ENCODE measurements at places on chromosomes 3 and 15.

DNA sequence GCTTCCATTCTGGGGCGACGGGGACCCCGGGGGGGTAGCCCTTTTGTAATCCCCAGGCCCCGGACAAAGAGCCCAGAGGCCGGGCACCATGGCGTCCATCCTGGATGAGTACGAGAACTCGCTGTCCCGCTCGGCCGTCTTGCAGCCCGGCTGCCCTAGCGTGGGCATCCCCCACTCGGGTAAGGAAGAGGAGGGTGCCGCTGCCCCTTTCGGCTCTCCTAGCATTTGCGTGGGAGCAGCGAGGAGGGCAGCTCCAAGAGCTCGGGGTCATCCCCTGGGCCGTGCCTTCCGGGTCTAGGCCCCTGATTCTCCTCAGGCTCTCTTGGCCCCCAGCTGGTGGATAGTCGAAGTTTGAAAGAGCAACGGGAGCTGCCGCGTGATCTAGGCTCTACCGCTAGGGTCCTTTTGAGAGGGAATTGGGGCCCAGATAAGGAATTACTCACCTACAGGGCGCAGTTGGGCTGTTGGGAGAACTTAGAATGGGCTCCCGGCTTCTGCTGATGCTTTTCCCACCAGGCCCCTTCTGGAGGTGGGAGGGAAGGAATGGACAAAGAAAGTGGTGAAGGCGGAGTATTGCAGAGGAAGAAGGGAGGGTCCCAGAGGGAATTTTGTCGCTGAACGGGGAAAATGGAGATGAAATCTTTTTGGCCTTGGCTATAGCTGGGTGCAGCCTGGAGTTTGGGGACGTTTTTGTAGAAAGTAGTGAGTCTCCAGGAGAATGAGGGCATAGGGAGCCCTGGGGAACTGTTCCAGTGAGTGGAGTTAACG lies 615 bp downstream of the VPS18 start:
- DNase-seq = peak; percentile 46

DNA sequence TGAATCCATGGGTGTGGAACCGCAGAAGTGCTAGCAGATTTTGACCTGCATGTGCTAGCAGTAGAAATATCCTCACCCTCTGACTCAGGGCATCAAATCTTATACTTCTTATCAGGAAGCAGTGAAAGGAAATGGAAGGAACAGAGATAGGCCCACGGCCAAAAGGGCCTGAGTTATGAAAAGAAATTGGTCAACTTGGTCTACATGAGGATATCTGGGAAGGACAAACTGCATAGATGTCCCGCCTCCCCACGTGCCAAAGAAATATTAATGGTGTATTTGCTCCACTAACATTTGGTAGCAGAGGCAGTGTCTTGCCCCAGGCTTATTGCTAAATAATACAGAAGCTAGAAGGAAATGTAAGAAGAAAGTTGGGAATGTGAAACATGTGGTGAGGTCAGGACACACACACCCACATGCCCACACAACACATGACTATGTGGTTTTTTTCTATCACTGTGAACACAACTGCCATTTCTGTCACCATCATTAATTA lies 93.6 kb upstream of the COL8A1 start:
- no peak for DNase-seq

GRCh38 chr3:149414557-149415231 lies 37.2 kb upstream of the TM4SF1 start:
- DNase-seq = no peak

- no peak for DNase-seq
Observed at GRCh38 chr3:25397150-25397549, 30.9 kb upstream of the RARB start.

DNA sequence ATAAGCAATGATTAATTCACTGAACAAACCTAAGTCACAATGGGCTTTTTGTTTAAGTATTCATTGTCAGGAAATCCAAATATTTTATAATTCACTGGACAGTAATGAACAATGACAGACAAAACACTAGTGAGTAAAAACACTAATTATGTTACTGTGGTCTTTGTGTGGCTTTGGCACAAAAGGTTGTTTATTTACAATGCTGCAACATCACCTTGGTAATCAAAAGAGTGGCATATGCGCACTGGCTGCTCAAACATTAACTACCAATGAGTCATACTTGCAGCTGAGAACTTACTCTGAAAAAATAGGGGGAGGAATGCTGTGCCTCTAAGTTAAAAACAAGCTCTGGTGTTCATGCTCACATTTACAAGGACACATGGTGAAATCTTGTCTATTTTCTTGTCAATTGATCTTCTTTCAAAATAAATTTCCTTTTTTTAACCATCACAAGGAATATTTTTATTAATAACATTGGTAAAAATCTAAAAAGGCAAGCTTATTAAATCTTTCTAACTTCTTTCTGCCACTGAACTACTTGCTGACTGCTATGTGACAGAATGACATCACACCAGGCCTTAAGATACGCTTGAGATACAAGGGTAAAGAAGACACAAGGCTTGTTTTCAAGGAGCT lies 85.2 kb upstream of the PPIB start:
- DNase-seq = no peak

DNA sequence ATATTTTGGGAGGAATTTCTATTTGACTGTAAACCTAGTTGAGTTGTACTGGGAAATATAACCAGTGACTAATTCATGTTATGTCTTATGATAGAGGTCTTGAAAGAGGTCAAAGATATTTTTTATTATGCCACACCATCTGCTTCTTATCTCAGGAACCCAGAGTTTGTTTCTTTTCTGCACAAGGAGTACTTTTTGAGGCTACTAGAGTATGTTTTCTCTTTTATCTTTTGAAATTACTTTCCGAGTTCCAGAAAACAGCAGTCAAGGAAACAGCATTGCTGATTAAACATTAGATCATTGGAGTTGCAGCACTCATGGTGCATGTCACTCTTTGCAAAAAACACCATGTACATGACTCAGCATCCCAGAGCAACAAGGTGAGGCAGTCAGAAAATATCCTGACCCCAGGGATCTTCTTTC lies 645.8 kb upstream of the NR2F2 start:
- DNase-seq = no peak

GRCh38 chr3:30872879-30873278 lies 21.6 kb downstream of the GADL1 start:
- no peak for DNase-seq

DNA sequence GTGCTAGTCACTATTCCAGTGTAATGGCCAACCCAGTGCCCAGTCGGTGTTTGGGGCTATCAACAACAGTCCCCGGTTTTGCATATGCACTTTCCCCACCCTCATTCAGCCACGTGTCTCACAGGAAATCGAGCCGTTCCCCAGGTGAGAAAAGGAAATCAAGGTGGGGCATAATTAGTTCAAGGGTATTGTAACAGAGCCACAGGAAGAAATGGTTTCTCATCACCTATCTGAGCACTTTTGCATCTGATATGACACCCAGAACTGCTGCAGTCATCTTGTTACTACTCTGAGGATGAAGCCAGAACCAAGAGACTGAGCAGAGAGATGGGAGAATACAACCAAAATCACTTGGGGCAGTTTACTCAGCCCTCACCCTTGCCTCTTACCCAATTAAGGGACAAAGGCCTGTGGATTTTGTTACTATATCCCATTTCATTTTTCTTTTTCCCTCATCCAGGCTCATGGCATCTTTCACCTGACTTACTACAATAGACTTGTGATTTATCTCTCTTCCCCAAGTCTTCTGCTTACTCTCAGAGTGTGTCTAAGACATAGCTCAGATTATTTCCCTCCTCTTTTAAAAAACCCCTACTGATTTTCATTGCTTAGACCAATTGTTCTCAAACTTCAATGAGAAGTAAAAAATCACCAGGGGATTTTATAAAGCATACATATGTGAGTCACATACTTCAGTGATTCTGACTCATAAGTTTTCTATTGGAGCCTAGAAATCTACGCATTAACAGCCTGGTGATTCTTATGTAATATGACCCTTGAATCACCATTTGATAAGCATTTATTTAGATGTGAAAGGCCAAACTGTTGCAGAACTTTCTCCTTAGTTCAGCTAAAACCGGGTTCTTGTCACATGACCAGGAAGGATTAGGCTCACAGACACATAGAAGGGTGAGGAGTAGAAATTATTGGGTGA lies 40.5 kb downstream of the TRAT1 start:
- DNase-seq = no peak

DNA sequence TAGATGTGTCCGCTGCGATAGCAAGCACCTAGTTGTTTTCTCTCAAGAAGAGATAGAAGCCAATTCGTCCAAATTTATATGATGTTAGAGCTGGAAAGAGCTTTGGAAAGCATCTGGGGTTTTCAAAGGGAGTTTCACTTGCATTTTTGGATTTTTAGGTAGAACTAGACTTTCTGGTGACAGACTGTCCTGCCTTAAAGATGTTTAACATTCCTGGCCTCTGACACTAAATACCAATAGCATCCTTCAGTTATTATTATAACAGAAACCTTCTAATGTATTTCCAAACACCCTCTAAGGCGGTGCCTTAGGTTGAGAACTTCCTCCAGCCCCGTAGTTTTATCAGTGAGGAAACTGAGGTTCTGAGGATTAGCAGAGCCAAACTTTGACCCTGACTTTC lies 305.3 kb downstream of the SATB1 start:
- DNase-seq = no peak

DNA sequence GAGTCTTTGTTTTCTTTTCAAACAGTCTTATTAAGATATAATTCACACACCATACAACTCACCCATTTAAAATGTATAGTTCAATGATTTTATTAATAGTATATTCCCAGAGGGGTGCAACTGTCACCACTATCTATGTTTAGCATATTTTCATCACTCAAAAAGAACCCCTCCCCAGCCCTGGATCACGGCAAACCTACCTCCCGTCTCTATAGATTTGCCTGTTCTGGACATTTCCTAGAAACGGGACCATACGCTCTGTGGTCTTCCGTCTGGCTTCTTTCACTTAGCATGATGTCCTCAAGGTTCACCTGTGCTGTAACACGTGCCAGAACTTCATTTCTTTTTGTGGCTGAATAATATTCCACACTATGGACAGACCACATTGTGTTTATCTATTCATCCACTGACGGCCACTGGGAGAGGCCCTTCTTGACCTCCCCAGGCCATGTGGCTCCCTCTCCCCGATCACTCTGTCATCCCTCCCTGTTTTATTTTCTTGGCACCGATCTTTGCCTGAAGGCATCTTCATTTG lies 56.4 kb downstream of the IQSEC1 start:
- DNase-seq = no peak

DNA sequence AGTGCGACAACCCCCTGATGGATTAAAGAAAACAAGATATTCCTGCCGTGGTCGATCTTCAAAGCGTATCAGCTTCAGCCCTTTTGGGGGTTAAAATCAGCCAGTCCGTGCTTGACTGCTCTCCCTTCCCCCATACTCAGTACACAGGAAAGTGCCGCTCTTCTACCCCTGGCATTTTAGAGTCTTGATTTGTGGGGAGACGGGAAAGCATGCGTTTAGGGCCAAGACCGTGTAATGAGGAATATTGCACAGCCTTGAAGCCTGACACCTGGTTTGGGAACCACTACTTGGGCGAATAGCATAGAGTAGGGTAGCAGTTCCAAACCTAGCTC lies 540 bp upstream of the EDC3 start:
- no peak for DNase-seq

DNA sequence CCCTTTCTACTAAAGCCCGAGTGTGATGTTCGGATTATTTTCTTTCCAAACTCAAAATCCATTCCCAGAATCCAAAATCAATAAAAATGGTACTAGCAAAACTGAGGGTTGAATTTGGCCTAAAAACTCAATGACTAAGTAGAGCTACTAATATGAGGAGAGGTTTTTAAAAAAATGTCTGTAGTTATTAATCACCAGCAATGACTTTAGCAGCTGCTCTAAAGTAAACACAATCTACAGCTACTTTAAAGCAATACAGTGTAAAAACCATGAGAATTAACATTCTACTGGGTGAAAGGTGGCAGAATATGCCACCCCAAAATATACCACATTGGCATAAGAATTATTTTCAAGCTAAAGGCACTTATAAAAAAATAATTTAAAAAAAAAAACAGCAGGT lies 23.5 kb downstream of the FHIT start:
- DNase-seq = no peak
